ENCODE measurements at places on chromosomes 12 and 14.

- DNase-seq = no peak
These were observed 12.1 kb downstream of the TCL1A start for GRCh38 chr14:95701846-95702221.

DNA sequence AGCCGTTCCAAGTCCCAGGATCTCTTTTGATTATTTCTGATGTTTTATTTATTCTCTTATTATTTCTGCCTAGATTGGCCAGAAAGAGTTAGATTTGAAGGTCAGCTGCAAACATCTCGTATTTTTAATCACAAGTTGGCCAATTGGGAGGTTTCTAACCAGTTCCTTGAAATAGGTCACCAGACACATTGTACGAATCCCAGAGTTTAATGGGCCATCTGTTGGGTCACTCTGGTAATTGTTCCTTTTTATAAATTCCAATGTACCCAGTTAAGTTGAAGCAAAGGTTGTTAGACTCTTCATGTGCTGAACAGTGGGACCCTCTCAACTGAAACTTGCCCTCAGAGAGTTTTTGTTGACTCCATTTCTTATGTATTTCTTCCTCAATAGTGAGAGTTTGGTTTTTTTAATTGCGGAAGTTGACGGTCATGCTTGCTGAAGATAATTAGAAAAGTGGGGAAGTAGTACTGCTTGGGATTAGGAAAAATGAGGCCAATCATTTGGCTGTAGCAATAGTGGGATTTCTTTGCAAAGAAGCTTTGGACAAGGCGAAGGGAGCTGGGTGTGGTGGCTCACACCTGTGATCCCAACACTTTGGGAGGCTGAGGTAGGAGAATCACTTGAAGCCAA is 382.7 kb upstream of the RGS6 start:
- DNase-seq = no peak

DNA sequence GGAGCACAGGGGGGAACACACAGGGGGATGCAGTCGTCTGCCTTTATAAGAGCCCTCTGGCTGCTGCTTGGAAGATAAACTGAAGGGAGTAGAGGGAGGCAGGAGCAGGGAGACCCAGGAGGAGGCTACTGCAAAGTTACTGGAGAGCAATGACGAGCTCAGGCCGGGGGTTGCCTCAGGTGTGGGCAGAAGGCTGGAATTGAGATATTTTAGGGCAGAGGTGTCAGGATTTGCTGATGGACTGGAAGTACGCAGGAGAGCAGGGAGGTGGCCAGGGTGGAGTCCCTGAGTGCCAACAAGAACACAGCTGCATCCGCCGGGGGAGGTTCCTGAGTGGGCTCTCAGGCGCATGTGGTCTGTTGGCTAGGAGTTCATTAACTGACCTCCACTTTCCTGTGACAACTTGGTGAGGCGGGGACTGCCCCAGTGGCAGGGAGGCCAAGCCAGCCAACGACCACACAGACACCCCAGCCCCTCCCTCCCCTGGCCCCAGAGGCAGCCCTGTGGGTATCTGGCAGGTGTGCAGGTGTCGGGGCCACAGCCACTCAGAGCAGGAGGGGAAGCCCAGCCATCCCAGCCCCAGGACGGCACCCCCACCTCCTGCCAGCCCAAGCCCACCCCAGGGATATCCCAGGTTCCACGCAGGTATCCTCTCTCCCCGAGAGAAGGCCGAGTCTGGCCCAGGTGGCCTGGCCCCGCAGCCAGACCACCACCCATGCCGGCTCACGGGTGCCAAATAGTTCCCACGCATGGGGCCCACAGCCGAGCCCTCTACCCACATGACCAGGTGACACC is 85.4 kb downstream of the NCOR2 start:
- DNase-seq = no peak

DNA sequence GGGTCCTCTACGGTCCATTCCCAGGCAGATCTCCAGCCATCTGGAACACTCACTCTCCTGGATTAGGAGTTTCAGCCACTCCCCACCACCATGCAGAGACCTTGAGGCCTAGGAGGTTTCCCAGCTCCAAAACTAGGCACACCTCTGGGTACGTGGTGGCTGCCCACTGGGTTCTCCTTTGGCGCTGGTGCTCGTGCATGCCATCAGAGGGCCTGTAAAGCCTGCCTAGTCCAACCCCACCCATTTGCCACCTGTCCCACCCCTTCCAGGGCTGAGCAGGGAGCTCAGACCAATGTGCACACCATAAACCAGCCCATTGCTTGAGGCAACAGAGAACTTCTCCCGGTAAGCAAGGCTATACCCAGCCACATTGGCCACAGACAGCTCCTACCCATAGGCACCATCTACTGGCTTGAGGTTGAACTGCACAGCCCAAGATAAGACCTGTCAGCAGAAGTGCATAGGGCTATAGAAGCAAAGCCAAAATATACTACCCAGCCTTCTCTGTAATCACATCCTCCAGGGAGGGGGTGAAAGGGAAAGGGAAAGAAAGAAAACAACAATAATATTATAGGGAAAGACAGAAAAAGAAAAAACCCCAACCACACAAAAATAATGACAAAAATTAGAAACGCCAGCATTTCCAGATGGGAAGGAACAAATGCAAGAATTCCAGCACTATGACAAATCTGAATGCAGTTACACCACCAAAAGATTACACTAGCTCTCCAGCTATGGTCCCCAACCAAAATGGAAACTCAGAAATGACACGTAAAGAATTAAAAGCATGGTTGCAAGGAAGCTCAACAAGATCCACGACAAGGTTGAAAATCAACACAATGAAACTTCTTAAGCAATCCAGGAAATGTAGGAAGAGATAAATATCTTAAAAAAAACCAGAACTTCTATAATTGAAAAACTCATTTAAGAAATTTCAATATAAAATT is 111.9 kb upstream of the CCDC175 start:
- DNase-seq = no peak

DNA sequence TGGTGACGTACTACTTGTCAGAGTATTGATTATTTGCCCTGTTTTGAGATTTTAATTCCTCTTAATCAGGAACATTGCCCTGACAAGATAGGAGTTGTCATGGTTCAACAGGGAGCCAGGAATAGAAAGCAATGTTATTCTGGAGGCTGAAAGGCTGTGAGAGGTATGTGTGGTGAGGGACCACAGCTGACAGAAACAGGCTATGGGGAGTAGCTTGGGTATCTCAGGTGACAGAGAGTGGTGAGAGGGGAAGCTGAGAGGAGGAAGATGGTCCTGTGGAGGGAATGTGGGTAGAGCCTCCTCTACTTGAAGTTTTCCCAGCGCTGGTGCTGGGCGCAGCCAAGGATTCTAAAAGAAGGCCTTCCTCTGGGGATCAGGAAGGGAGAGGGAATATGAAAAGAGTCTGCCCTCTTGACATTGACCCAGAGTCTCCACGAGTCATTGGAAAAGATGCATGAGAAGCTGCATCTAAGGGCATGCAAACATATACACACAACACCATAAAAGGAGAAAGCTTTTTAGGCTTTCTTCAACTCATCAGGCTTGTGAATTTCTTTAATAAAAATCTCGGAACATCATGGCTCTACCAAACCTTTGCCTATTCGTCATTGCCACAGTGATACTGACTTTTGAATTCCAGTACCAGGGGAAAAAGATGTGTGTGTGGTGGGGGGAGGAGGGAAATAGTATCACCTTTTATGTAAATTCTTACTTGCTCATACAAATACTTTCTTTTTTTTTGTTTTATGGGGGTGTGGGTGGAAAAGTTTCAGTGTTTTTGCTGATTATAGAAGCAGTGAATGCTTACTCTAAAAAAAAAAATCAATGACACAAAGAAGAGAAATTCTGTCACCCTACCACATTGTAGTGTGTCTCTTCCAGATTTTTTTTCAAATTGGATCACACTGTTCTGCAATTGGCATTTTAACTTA is 39.9 kb upstream of the DHRS7 start:
- no peak for DNase-seq

DNA sequence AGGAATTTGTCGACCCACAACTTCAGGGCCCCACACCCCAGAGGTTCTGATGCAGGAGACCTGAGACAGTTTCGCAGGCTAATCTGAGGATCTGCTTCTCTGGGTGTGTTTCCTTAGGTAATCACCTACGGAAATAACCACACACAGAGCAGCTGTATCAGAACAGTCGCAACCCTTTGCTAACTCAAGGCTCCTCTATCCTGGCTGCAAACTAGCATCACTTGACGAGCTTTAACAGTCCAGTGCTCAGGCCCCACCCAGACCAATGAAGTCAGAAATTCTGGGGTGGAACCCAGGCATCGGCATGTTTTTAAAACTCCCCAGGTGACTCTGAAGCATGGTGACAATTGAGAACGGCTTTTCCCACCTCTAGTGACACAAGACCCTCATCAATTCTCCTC is 20.7 kb downstream of the SLC7A7 start:
- no peak for DNase-seq

DNA sequence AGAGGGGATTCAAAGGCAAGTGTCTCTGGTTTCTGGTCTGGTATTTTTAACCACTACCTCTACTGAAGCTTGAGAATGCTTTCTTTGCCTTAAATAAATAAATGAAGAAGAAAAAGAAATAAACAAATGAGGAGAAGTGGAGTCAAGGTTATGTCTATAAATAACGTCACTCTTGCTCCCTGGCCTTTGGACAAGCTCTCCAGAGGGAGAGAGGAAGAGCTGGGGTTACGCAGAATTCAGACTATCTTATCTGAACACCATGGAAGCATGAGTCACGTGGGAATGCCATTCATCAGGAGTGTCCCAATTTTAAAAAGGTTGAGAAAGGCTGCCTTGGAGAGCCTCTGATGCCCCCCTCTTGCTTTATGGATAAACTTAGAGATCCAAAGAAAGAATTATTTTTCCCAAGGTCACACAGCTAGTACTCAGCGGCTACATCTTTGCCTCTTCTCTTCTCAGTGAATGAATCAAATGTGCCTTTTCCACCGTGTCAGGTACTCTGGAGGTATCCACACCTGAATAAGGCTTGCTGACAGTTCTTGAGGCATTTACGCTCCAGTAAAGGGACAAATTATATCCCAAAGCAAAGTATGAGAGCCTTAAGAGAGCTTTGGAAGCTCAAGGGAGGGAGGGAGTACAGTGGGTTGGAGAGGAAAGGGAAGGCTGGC is 12.9 kb upstream of the MSI1 start:
- no peak for DNase-seq

DNA sequence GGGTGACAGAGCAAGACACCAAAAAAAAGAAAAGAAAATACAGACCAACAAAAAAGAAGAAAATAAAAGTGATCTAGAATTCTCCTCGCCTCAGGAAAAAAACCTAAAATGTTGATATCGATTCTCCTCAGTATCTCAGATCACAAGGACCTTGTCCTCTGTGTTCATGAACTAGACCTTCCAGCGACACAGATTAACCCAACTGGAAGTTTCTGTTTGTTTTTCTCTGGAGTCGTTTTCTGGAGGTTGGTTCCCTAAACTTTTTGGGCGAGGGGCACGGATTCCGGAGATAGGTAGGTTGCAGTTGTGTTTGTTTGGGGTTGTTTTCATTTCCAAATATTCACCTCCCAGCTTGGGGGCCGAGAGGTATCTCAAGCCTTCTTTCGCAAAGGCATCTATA is 559 bp upstream of the RFC5 start:
- DNase-seq = no peak

GRCh38 chr14:92426237-92426636 is 87.3 kb upstream of the RIN3 start:
- no peak for DNase-seq

GRCh38 chr14:50675597-50675996 is 7.5 kb upstream of the SAV1 start:
- DNase-seq = no peak

GRCh38 chr12:24049101-24049500 is 99.6 kb upstream of the SOX5 start:
- DNase-seq = no peak

DNA sequence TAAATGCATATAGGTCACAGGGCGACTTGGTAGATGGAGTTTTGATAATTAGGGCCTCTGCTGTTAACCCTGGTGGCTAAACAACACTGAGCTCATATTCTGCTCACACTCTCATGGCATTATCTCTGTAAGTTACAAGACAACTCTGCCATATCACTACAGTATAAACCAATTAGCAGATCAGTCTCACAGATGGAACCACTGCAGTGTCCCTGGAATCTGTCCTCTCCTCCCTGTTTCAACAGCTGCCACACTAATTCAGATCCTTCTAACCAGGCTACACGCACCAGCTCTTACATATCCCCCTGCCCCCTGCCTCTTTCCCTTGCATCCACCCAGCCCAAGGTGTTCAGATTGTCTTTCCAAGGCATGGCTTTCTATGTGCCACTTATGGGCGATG is 161.0 kb upstream of the RMST start:
- no peak for DNase-seq

GRCh38 chr14:63383776-63384367 is 65.1 kb upstream of the GPHB5 start:
- DNase-seq = no peak

DNA sequence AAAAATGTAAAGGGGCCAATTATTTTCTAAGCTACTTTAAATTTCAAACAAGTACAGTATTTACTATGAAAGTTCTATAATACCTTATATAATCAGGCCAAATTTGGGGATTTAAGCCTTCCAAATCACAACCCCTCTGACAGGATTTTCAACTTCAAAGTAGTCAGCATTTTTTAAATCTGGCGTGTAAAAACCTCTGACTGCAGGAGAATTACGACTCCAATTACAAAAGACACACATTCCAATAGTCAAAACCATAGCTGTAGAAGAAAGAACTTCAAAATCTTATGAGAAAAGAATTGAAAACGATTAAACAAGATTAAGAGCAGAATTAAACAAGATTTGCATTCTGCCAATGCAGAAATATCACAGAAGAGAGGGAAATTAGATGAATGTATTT is 12.7 kb downstream of the OSBPL8 start:
- DNase-seq = no peak

GRCh38 chr14:30998100-30998706 is 27.2 kb upstream of the AP4S1 start:
- DNase-seq = no peak

DNA sequence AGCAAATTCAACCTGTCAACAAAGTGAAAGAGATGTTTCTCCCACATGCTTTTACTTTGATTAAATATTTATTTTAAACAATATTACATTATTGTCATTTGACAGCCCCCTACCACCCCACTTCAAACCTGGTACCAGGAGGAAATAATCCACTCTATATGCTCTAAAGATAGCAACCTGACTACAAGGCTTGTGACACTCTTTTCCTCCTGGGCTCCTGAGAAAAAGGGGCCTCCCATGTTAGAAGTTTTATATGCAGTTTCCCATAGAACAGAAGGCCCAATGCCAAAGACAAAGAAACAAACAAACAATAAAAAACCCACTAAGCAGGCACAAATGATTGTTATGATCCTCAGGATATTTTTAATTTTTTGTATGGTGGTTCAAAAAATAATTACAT is 73.6 kb downstream of the RPS29 start:
- no peak for DNase-seq

DNA sequence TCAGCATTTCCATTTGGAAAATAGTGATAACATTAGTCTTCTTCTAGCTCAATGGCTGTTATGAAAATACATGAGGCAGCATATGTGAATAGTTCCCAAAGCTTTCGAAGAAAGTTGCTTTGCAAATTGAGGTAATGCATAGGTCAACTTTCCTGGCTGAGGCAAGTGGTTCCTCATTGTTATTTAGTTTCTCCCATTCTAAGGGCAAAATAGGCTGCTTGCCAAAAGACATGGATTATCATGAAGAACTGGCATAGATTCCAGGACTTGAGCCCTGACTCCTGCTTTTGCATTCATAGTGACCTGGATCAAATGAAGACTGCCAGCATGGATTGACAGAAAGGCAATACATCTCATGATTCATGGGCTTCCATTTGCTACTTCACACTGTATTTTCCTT is 35.7 kb downstream of the LRFN5 start:
- DNase-seq = no peak
